Spinal cord (tissue), 10 donors: ENCODE measurements at places on chromosomes 7 and 10. TPM values are rescaled to one million over a fixed set of nuclear protein-coding genes. Genes with fewer than 3 reads are reported as not detected.

IGF2BP3 gene
- 31.1 TPM for total RNA-seq

OGA gene
- 267 TPM for total RNA-seq

CLRN3 gene
- total RNA-seq = 0.20 TPM

GRCh38 chr7:152522571-152523067, 86.8 kb upstream of the KMT2C start:
- peak; percentile 95 for DNase-seq

- no peak for DNase-seq
Measured at GRCh38 chr10:132255489-132256344, 52.0 kb downstream of the STK32C start.

DNA sequence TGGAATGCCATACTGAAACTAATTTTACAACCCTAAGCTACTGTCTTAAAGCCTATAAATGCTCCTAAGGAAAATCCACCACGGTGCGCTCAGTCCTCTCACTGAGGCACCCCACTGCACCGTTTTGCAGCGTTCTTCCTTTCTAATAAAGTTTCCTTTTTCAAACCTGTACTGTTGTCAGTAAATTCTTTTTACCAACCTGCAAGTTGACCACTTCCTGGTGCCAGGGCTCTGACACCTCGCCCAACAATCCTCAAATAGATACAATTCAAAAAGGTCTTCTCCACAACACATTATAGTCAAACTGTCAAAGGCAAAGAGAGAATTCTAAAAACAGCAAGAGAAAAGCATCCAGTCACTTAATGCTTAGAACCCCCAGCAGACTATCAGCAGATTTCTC, 42.8 kb downstream of the HERPUD2 start:
- DNase-seq = no peak
